NK-92 treated with Interleukin-12 subunit alpha and Interleukin-12 subunit beta, amount 100 ng/mL, for 24 hours (cell line): ENCODE measurements at places on chromosomes 12 and 14.

DNA sequence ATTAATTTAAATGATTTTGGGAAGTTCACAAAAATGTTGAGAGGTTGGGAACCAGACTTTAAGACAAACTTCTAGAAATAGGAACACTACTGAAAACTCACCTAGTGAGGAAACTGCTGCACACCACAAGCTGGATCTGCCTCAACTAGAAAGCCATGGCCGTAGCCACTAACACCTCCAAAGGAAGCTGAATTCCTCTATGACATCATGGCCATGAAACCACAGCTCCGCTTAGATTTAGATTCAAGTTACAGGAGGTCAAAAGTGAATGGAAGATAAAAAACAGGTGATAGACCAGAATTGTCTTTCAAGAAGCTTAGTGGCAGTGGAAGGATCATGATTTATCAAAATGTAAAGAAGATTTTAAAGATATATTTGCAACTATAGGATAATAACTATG is 208.8 kb upstream of the ALG10 start:
- no peak for DNase-seq

GRCh38 chr12:50999093-50999492 is 27.1 kb downstream of the SLC11A2 start:
- no peak for DNase-seq

- no peak for DNase-seq
Observed at GRCh38 chr14:68707482-68707881, 85.4 kb downstream of the ZFP36L1 start.

- DNase-seq: no peak
Observed at GRCh38 chr12:131457028-131457310, 253.9 kb upstream of the SFSWAP start.
